ENCODE measurements at places on chromosomes 3 and 15. TPM values are rescaled to one million over a fixed set of nuclear protein-coding genes. Genes with fewer than 3 reads are reported as not detected.

CIDEC gene
- not detected for total RNA-seq

CD200R1 gene
- not detected for total RNA-seq

SLC15A2 gene
- total RNA-seq, result 0.92 TPM

MNS1 gene
- 1.5 TPM for total RNA-seq

SLC24A1 gene
- 10.7 TPM for total RNA-seq

DNA sequence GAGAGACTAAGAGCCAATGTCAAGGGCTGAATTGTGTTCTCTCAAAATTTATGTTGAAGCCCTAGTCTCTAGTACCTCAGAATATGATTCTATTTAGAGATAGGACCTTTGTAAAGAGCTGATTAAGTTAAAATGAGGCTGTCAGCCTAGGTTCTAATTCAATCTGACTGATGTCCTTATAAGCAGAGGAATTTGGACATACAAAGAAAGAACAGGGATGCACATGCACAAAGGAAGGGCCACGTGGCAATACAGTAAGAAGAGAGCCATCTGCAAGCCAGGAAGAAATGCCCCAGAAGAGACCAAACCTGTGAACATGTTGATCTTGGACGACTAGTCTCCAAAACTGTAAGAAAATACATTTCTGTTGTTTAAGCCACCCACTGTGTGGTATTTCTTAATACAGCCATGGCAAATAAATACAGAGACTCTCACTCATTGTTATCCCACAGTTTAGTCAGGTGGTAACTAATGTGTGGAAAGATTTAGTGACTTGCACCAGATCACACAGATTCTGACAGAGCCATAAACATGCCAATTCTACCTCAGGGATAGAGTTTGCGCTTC, 652.2 kb downstream of the NAALADL2 start:
- H3K4me1 ChIP-seq, result no peaks in the 10 kb centered on the region
- DNase-seq, result no peak
- H3K27ac ChIP-seq, result no peak overlapping the region

DNA sequence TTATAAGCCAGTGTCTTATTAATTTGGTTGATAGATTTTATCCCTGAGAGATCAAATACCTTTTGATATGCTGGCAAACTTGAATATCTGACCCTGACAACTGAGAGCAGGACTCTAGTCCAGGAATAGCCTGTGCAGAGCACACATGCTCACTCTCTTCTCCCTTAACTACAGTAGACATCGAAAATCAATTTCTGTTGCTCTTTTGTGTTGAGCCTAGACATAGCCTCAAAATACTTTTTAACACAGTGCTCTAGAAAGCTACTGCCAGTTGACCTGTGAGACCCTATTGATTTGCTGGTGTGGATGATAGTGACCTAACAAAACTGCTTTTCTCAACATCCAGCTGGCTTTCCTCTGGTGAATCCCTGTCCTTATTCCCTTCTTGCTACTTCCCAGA, 86.4 kb upstream of the ANKRD28 start:
- H3K4me3 ChIP-seq, result no peak overlapping the region
- H3K4me1 ChIP-seq, result no peaks in the 10 kb centered on the region
- no peaks in the 10 kb centered on the region for H3K27me3 ChIP-seq
- no peak for DNase-seq

DNA sequence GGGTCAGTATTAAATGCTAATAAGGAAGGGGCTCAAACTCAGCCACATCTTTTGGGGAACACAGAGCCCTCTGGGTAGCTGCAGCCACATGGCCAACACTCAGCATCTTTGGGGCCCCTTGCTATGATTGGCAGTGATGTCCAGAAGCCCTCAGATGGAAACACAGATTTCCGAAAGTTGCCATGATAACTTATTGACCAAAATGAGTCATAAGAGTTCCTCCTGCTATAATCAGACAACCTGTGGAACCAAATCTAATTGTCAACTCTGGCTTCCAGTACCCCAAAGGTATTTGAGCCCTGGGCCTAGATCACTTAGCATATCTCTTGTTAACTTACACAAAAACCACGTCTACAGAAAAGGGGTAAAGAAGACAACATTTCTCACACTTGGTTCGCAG, 392.2 kb downstream of the KCNH8 start:
- no peak for DNase-seq
- no peaks in the 10 kb centered on the region for H3K36me3 ChIP-seq
- peaks cover 5% of the 10 kb centered on the region for H3K27me3 ChIP-seq
- no peaks in the 10 kb centered on the region for H3K4me1 ChIP-seq
- no peak overlapping the region for H3K27ac ChIP-seq

DNA sequence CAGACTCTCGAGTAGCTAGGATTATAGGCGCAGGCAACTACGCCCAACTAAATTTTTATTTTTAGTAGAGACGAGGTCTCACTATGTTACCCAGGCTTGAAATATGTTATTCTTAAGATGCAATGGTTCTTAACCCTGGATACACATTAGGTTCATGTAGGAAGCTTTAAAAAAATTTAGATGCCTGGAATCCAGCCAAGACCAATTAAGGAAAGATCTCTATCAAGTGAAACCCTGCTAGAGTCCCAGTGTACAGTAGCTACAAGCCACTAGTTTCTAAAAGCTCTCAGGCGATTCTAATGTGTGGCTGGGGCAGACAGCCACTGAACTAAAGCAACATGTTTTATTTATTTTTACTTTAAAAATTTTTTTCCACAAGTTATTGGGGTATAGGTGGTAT, 33.2 kb downstream of the TRIM69 start:
- no peak overlapping the region for H3K4me3 ChIP-seq
- H3K27ac ChIP-seq, result no peak overlapping the region
- peaks cover 5% of the 10 kb centered on the region for H3K27me3 ChIP-seq
- DNase-seq, result no peak
- no peaks in the 10 kb centered on the region for H3K4me1 ChIP-seq

- peak within 1 kb of the TSS; percentile 24 for H3K27ac ChIP-seq
- peak within 1 kb of the TSS; percentile 72 for H3K4me3 ChIP-seq
- peaks cover 26% of the 10 kb centered on the region for H3K4me1 ChIP-seq
- DNase-seq, result peak; percentile 96
- no peaks in the 10 kb centered on the region for H3K36me3 ChIP-seq
Observed at GRCh38 chr15:64381000-64381751, at the start of gene PCLAF. PCLAF (minus strand) TSS chr15:64381441; CDS start chr15:64381371, 70 bp downstream.

DNA sequence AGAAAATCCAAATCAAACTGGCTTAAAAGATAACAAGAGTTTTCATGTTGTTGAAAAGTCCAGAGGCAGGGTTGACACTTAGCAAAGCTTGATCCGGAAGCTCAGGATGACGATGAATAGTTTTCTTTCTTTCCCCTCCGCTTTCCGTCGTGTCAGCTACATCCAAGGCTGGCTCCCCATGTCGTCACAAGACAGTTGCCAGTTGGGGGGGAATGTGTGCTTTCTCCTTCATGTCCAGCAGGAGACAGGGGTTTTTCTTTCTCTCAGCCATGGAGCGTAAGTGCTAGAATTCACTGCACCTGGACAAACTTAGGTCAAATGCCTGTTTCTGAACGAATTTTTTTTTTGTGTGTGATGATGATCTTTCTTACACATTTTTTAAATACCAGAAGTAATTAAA, 273.8 kb upstream of the RGMA start:
- no peak for DNase-seq
- no peak overlapping the region for H3K4me3 ChIP-seq
- no peaks in the 10 kb centered on the region for H3K36me3 ChIP-seq

Data from chondrocyte (in vitro differentiated cells).